ENCODE measurements at places on chromosomes 6 and 20. TPM values are rescaled to one million over a fixed set of nuclear protein-coding genes. Genes with fewer than 3 reads are reported as not detected.

The CST5 gene
- total RNA-seq = not detected

The ACTL10 gene
- total RNA-seq = 4.1 TPM

The ARG1 gene
- total RNA-seq = not detected

The PKIB gene
- total RNA-seq = 0.52 TPM

The SRMS gene
- total RNA-seq = not detected

DNA sequence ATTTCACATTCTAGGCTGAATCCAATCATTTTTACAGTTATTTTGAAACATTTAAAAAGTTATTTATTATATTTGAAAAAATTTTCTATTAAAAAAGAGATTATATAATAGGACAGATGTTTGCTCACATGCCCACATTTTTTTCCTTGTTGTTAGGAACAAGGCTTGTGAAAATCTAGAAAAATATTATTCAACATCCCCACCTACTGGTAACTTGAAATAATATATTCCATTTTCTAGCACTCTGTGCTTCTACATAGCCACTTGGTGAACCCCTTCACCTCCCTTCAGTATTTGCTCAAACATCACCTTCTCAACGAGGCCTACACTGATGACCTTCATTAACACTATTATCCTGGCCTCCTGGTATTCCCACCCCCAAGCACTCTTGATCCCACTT, 18.3 kb upstream of the GPRC6A start:
- peaks cover 6% of the 10 kb centered on the region for H3K27me3 ChIP-seq
- H3K4me3 ChIP-seq = no peak overlapping the region
- H3K27ac ChIP-seq = no peak overlapping the region
- H3K4me1 ChIP-seq = no peaks in the 10 kb centered on the region
- H3K36me3 ChIP-seq = no peaks in the 10 kb centered on the region

DNA sequence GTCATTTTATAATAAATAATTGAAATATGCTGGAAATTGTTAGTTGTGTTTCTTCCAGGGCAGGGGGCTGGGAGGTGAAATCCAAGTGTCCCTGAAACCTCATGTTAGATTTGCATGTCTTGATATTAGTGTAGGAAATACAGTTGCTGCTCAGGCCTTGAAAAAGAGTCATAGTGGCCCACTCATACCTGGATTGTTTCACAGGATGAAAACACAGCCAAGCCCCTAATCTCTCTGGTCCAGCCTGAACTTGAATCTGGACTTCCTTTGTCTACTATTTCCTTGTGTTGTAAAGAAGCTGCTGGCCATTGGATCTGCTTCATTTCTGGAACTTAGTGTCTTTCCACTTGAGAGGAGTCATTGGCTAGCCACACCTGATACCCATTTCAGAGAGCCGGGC, 108.8 kb upstream of the JARID2 start:
- no peaks in the 10 kb centered on the region for H3K27me3 ChIP-seq
- DNase-seq = no peak
- peaks cover 3% of the 10 kb centered on the region for H3K4me1 ChIP-seq
- no peak overlapping the region for H3K4me3 ChIP-seq
- H3K27ac ChIP-seq = no peak overlapping the region

- no peak overlapping the region for H3K27ac ChIP-seq
- H3K27me3 ChIP-seq = no peaks in the 10 kb centered on the region
- peaks cover 3% of the 10 kb centered on the region for H3K36me3 ChIP-seq
Measured at GRCh38 chr6:73532293-73532692, 11.5 kb upstream of the EEF1A1 start.

DNA sequence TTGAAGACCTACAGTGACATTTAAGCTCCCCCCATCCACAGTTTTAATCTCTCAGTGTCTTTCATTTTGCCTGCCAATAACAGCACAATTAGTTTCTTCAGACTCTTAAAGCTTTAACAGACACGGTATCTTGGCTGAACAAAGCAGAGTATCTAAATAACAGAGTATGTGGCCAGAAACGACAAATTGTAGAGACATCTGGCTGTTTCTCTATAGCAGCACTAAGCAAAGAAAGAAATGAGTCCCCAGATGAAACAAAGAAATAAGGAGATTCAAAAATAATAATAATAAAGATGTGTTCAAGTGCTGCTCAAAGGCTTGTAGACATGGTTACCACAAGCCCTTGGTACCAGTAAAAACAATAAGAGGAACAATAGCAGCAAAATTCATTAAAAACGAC, 97.8 kb upstream of the HDAC2 start:
- H3K4me3 ChIP-seq = no peak overlapping the region
- peaks cover 4% of the 10 kb centered on the region for H3K27me3 ChIP-seq
- H3K27ac ChIP-seq = no peak overlapping the region
- H3K4me1 ChIP-seq = no peaks in the 10 kb centered on the region
- no peak for DNase-seq

DNA sequence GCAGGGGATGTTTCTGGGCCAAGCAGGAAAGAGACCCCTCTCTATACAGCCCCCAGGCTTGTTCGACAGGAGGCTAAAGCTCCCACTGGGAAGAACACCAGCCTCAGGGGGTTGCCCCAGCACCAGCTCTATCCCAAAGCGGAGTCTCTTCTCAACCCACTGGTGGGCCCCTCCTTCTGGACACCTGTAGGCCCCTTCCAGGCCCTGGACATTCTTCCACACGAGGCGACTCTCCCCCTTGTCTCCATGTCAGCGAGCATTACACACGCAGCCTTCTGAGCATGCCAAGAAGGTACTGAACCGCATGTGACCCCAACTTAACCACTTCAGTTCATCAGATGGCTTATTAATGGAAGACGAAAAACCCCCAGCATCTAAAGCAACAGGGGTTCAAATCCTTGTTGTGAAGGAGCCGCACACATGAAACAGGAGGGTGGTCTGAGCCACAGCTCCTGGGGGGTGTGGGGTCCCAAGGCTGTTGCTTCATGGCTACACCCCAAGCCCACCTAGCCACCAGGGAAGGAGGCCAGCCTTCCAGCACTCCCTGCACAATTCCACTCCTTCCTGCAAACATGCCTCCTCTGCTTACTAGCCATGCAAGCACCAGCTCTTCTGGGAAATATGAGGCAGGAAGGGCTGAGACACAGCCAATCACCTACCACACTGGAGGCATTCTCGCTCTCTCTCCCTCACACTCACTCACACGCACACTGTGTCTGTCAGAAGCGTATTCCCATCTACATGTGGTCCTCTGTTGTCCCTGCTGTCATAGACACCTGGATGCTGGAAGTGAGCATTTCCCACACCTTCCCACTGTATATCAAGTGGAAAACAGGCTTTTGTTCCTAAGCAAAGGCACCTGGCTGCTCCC, 104.5 kb downstream of the NOL4L start:
- H3K4me3 ChIP-seq = no peak overlapping the region
- no peak for DNase-seq
- no peaks in the 10 kb centered on the region for H3K36me3 ChIP-seq
- H3K27ac ChIP-seq = no peak overlapping the region
- H3K27me3 ChIP-seq = no peaks in the 10 kb centered on the region
- H3K4me1 ChIP-seq = peaks cover 44% of the 10 kb centered on the region

- peaks cover 72% of the 10 kb centered on the region for H3K4me1 ChIP-seq
- peaks cover 33% of the 10 kb centered on the region for H3K36me3 ChIP-seq
- no peaks in the 10 kb centered on the region for H3K27me3 ChIP-seq
- peak overlapping the region; percentile 97 for H3K27ac ChIP-seq
- peak overlapping the region; percentile 79 for H3K4me3 ChIP-seq
- DNase-seq = peak; percentile 82
Measured at GRCh38 chr6:106520711-106521401, 108.4 kb downstream of the RTN4IP1 start.

DNA sequence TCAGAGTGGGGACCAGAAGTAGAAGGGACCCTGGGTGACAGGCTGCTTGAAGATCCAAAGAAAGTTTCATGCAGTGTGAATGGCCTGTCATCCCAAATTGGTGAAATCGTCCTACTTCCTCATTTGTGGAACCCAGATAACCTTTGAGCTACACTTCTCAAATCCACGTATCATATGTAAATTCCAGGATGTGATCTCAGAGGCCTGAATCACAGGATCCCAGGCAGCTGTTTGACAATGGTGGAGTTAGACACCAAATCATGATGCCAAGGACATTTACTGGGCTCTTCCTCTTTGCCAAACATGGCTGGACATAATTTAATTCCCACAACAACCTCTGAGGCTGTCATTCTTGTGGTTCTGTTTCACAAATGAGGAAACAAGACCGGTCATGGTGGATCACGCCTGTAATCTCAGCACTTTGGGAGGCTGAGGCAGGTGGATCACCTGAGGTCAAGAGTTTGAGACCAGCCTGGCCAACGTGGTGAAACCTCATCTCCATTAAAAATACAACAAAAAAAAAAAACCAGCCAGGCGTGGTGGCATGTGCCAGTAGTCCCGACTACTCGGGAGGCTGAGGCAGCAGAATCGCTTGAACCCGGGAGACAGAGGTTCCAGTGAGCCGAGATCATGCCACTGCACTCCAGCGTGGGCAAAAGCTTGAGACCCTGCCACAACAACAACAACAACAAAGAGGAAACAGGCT, 39.9 kb upstream of the TTPAL start:
- H3K27ac ChIP-seq = no peak overlapping the region
- no peaks in the 10 kb centered on the region for H3K4me1 ChIP-seq
- H3K4me3 ChIP-seq = no peak overlapping the region
- peaks cover 8% of the 10 kb centered on the region for H3K27me3 ChIP-seq
- DNase-seq = no peak
- H3K36me3 ChIP-seq = no peaks in the 10 kb centered on the region

DNA sequence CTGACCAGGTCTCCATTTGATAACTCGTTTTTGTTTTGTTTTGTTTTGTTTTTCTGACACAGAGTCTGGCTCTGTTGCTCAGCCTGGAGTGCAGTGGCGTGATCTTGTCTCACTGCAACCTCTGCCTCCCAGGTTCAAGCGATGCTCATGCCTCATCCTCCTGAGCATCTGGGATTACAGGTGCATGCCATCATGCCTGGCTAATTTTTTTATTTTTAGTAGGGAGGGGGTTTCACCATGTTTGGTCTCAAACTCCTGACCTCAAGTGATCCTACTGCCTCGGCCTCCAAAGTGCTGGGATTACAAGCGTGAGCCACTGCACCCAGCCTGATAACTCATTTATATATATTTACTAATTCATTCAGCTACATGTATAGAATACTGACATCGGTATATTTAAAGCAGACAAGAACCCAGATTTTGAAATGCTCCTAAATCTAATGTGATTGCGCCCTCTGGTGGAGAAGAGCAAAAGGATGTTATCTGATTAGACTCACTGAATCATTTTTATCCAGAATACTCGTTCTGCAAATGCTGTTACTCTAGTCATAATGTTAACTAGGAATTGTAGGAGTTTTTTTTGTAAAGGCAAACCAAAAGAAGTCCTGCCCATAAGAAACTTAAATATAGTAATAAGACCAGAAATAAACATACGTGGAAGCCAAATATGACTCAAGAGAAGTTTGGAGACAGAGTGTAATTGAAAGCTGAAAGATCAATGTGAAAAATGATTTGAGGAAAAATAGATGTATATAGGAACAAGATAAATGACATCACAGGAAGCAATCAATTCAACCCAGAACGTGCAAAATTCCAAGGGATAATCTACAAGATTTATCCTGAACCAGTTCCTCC, 5.3 kb upstream of the COL12A1 start:
- H3K4me1 ChIP-seq = peaks cover 34% of the 10 kb centered on the region
- no peak for DNase-seq
- H3K27ac ChIP-seq = no peak overlapping the region
- no peak overlapping the region for H3K4me3 ChIP-seq

DNA sequence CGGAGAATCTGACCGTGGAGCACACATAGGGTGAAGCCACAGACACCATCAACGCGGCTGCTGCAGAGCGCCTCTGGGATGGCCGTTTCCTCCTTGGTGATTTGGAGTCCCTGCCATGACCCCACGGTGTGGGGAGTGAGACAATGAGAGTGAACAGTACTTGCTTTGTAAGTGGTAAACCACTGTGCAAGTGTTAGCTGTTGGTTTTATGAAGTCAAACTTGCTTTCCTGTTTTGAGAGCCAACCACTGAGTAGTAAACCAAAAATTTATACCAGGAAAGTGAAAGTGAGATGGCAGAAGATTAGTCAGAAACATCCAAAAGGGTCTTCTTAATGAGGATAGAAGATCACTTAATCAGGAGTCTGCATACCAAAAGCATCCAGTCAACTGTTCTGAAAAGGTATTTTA, 160.7 kb downstream of the FOXC1 start:
- peak overlapping the region; percentile 66 for H3K4me3 ChIP-seq
- peak; percentile 62 for DNase-seq
- peak overlapping the region; percentile 89 for H3K27ac ChIP-seq
- peaks cover 50% of the 10 kb centered on the region for H3K4me1 ChIP-seq
- H3K36me3 ChIP-seq = peaks cover 10% of the 10 kb centered on the region
- no peaks in the 10 kb centered on the region for H3K27me3 ChIP-seq

DNA sequence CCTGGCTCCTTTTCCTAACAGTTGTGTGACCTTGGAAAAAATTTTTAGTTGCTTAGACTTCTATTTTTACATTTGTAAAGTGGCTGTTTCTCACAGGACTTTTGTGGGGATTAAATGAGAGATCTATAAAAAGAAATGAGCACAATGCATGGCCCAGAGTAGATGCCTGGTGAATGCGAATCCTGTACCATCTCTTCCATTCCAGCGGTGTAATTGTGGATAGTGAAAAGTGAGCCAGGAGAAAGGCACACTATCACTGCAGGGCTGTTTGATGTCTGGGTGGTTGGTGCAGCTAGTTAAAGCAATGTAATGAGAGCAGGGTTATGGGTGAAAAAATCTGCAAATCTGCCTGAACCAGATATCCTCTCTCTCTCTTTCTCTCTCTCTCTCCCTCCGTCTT, 347.5 kb upstream of the CITED2 start:
- no peaks in the 10 kb centered on the region for H3K4me1 ChIP-seq
- H3K36me3 ChIP-seq = no peaks in the 10 kb centered on the region
- no peak overlapping the region for H3K4me3 ChIP-seq
- no peak overlapping the region for H3K27ac ChIP-seq
- H3K27me3 ChIP-seq = peaks cover 13% of the 10 kb centered on the region

DNA sequence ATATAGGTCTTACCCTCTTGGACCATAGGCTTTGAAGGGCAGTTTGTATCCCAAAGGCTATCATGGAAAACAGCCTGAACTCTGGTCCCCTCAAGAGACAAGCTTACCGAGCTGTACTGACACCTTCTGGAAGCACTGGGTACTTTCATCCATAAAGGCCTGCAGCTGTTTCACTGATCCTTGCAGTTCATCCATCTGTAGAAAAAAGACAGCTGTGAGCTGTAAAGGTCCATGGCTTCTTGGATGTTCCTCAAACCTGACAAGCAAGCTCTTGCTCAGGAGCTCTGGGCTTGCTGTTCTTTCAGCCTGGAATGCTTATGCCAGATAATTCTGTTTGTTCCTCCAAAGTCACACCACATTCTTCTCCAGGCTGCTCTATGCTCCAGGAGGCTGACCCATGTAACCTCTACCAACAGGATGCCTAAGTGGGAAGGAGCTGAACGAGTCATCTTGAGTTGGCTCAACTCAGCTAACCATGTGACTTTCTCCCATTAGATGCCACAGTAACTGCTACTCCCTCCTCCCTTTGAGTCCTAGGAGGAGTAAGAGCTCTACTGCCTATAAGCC, 8.8 kb upstream of the NDRG3 start:
- peak; percentile 24 for DNase-seq
- H3K27me3 ChIP-seq = no peaks in the 10 kb centered on the region
- H3K4me3 ChIP-seq = no peak overlapping the region
- no peak overlapping the region for H3K27ac ChIP-seq
- peaks cover 31% of the 10 kb centered on the region for H3K36me3 ChIP-seq
- H3K4me1 ChIP-seq = no peaks in the 10 kb centered on the region

Data from activated naive CD8-positive, alpha-beta T cell treated with anti-CD3 and anti-CD28 coated beads for 36 hours (primary cell).